ENCODE measurements at places on chromosomes 3 and 15.

- no peak for DNase-seq
Observed at GRCh38 chr3:105791919-105792786, 76.7 kb downstream of the CBLB start.

DNA sequence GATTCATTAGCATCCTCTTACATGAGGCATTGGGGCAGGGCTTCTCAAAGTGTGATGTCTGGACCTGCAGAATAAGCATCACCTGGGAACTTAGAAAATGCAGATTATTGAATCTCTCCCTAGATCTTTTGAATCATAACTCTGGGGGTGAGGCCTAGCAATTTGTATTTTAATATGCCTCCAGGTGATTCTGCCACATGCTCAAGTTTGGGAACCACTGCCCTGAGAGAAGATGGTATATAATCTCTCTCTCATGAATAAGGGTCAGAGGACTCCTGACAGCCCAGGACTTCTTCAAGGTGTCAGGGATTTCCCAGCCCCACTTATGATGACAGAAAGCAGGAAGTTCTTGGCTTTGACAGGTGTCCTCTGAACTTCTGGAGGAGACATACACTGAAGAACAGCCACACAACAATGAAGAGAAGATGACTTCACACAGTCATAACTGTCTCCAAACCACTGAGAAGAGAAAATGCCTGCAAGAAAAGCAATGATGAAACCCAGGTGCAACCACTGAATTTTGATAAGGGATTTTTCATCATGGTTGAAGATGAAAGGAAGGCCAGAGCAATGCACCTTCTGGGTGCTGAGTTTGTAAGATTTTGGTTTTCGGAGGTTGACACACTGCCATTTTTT, 211.9 kb upstream of the MRPL3 start:
- DNase-seq, result no peak

DNA sequence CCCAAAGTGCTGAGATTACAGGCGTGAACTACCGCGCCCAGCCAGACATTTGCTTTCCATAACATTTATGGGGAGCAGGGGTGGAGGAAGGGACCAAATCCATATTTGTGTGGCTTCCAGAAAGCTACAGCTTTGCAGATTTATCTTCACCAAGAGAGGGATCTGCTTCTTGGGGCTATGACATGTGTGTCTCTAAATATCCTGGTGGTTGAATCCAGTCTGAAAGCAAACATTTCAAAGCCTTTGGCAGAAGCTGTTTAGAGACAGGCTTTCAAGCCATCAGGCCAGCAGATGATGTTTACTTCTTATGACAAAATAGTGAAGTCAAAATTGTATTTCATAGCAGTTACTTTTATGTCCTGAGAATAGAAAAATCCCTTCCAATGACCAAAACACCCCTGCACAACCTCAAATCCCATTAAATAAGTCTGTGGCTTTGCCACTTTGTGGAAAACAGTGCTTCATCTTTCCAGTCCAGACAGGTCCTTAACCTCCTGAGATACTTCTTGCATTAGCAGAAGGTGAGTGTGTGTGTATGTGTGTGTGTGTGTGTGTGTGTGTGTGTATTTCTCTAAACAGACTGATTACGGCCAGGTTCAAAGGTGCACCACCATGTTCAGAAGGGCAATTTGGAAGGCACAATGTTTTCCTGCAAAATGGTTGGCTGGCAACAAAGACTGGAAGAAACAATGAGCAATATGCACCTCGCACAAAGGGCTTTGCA, 191.4 kb upstream of the LRIG1 start:
- DNase-seq, result no peak

DNA sequence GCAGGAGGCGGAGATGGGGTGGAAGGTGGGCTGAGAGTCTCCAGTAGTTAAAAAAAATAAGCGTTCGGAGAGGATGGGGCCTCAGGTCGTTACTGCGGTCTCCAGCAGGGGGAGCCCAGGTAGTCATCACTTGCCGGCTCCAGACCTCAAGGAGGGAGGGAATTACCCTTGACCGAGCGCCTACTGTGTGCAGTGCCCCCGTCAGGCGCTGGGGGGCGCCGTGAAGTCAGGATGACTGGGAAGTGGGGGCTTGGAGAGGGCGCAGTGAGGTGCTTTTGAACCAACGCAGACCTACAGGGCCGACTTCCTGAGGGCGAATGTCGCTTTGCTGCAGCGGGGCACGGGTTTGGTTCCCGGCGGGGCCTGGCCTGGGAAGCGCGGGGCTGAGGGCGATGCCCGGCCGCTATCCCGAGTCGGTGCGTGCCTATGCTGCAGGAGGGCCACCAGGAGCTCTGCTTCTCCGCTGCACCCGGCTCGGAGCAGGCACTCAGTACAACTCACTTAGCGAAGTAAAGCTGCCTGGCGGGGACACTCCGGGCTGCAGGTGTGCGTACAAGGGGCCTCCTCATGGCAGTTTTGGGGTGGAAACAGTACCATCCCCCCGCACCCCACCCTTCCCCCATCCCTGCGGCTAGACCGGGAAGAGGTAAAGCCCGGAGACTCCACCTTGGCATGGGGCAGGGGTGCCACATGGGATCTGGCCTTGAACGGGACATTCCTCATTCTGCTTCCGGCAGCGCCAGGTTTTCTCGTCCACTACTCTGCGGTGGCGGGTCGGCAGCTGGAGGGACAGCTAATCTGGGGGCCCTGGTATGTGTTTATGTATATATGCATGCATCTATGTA, 79.8 kb downstream of the RHCG start:
- DNase-seq, result peak; percentile 26

GRCh38 chr3:138694287-138695007, 85.9 kb downstream of the FAIM start:
- DNase-seq, result no peak

GRCh38 chr3:73423116-73423515, 201.6 kb downstream of the PDZRN3 start:
- DNase-seq, result no peak

DNA sequence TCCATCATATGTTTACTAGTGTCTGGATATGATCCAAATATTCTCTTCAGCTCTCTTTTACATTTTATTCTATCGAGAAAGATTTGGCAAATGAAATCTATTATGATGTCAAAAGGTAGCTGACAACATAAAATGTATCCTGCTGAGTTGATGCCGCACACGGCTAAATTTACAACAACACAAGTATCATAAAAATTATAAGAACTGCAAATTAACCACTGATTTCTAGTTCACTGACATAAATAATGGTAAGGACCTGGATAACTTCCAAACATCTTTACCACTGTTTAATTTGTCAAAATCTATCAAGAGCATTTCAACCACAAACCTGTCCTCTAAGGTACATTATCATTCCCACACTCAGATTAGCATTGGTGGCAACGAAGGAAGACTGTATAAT, 244.5 kb downstream of the FOXP1 start:
- no peak for DNase-seq

DNA sequence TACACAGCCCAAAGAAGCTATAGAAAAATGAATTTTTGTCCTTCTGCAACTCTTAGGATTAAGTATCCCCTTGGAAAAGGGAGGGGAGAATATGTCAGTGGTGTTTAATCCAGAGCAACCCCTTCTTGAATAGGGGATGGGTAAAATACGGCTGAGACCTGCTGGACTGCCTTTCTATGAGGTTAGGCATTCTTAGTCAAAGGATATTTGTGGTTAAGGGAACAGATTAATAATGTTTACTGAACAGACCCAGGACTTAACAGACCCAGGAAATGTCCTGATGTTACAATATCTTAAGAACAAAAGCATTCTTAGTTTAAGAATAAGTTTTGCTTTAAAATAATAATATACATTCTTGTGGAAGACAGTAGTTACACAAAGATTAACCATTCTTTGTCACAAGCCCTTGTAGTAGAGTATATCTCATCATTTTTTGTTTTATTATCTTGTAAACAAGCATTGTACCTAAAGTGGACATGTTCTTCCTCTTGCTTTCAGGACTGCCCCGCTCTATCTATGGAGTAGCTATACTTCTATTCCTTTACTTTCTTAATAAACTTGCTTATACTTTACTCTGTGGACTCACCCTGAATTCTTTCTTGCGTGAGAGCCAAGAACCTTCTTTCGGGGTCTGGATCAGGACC, 43.8 kb upstream of the B3GALNT1 start:
- no peak for DNase-seq

DNA sequence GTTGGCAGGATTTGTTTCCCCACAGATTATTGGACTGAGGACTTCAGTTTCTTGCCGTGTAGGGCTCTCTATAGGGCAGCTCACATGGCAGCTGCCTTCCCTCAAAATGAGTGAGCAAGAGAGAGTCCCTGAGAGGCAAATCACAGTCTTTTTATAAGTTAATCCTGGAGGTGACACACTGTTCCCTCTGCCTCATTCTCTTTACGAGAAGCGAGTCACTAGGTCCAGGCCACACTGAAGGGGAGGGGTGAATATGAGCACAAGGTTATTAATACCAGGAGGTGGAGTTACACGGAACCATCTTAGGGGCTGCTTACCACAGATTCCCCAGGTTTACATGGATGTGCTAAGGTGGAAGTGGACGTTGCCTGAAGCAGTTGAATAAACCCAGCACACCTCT, 77.0 kb downstream of the LPP start:
- DNase-seq, result no peak

GRCh38 chr3:37765591-37766488, 95.8 kb upstream of the CTDSPL start:
- DNase-seq, result no peak

GRCh38 chr3:25907081-25907480, 117.2 kb downstream of the OXSM start:
- DNase-seq, result no peak

DNA sequence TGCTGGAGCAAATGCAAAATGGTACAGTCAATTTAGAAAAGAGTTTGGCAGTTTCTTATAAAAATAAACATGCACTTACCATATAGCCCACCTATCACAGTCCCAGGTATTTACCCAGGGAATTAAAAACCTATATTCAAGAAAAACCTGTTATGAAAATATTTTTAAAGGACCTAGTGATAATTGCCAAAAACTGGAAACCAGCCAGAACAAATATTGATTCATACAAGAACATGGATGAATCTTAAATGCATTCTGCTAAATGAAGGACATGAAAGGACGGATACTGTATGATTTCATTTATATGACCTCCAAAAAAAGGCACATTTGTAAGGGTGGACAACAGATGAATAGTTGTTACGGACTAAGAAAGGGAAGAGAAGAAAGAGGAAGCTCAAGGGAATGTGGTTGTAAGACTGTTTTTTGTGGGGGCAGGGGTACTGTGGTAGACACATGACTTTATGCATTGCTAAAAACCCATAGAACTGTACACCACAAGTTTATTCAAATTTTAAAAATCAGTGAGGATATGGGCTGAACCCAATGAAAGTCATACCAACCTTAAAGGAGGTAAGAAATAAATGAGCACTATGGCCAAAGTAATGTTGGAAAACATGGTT, 61.0 kb downstream of the ZBBX start:
- no peak for DNase-seq

GRCh38 chr15:77797270-77797669, 164.6 kb upstream of the LINGO1 start:
- no peak for DNase-seq

DNA sequence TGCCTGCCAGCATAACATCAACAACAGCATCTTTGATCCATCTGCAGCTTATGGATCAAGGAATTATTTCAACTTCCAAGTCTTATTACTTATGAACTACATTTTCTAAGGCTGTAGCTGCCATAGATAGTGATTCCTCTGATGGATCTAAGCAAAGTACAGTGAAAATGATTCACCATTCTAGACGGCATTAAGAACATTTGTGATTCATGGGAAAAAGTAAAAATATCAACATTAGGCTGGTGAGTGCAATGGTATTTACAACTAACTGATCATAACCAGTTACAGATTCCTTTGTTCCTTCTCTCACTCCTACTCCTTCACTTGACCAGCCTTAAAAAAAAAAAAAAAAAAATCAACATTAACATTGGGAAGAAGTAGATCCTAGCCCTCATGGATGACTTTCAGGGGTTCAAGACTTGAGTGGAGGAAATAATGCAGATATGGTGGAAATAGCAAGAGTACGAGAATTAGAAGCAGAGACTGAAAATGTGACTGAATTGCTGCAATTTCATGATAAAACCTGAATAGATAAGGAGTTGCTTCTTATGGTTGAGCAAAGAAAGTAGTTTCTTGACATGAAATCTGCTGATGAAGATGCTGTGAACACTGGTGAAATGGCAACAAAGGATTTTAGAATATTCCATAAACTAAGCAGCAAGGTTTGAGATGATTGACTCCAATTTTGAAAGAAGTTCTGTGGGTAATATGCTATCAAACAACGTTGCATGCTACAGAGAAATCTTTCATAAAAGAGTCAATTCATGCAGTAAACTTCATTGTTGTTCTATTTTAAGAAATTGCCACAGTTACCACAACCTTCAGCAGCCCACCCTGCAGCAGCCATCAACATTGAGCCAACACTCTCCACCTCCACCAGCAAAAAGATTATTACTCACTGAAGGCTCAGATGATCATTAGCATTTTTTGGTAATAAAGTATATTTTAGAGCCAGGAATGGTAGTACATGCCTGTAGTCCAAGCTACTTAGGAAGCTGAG, 22.8 kb downstream of the SLC12A6 start:
- DNase-seq, result no peak

DNA sequence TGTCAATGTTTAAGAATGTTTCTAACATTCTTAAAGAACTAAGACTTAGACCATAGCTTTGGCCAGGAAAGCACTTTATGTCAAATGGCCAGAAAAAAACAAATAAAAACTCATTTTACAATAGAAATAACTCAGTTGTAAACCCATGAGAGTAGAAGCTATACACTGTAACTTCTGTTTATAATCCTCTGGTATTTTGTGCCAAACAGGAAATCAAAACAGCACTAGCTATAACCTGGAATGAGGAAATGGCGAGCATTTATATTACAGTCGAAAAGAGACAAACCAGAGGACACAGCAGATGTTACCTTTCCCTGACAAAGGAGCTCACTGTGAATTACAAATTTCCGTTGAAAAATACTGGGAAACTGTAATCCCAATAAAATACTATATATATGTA, 10.3 kb downstream of the GK5 start:
- no peak for DNase-seq

DNA sequence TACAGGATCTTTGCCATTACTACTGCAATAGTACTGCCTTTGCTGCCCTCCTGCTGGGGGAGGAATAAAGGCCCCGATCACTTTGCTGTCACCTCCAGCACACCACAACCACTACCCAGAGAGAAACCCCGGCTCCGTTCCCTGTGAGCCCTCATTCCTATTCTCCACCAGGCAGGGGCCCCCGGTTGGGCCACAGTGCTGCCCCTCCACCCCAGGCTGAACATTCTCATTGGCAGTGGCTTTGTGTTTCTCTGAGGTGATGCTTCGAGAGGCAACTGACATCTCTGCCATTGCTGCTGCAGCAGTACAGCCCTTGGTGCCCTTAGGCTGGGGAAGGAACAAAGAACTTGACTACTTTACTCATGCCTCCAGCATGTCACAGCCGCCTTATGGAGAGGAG, 612.9 kb upstream of the EPHA6 start:
- DNase-seq, result no peak

- DNase-seq, result no peak
Observed at GRCh38 chr15:44529864-44530604, 6.9 kb upstream of the EIF3J start.

- no peak for DNase-seq
Observed at GRCh38 chr15:70099967-70100473, 2.3 kb upstream of the TLE3 start.

- no peak for DNase-seq
Observed at GRCh38 chr3:158110658-158111018, 749 bp downstream of the RSRC1 start.

Measured in activated naive CD4-positive, alpha-beta T cell (primary cell).